Hepatic stellate cell (primary cell): ENCODE measurements at places on chromosomes 2 and 18.
A peak's percentile ranks its signal among the peaks of the same experiment; 100 is the strongest.

DNA sequence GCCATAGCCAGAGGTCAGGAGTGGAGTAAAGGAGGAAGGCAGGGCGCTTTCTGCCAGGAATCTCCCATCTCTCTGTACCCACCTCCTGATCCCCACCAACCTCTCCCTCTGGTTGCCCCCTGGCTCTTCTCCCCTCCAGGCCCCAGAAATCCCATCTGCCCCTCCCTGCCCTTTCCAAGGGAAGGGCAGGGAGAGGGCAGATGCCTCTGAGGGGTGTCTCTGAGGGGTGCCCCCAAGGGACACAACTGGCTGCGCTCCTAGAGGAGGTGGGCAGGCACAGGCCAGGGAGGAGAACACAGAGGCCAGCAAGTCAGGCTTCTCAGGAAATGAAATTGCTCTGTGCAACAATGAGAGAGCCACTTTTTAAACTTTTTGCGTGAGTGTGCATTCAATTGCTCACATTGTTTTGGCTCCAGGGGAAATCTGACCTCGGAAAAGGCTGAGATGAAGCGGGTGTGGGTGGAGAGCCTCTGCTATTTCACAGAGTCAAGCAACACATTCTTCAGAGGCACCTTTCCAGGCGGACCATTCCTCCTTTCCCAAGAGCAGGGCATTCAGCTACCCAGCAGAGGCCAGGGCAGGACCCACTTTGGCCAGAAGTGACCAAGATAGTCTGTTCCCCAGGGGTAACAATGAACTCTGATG, 125.5 kb downstream of the SMAD7 start:
- DNase-seq = no peak

- no peak for DNase-seq
These were observed 89.7 kb upstream of the YWHAQ start for GRCh38 chr2:9720352-9721093.

DNA sequence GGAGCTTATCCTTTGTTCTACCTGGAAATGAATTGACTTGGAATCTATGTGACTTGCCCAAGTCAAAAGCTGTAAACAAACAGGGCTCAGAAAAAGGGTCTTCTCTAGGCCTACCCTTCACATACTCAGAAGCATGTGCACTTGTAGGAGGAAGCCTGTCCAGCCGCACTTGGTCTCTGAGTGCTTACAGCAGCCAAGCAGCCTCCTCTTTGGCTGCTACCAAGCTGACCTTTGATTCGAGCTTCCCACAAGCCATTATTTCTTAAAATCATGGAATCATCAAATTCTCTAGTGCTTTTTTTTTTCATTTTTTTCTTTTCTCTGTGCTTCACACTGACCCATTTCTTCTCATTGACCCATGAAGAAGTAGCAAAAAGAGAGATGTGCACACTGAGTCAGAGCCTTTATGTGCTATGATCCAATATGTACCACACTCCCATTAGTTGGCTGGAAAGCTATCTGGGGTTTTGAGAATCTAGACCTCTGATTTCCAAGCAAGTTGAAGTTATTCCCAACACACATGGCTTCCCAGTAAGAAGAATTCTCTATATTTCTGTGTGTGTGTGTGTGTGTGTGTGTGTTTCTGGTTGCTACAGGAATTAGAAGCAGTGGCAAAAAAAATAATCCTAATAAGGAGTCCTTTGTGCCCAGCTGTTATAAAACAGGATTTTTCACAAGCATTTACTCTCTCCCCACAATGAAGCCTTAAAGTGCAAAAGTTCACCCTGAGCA, 550.3 kb upstream of the TNP1 start:
- DNase-seq = no peak

DNA sequence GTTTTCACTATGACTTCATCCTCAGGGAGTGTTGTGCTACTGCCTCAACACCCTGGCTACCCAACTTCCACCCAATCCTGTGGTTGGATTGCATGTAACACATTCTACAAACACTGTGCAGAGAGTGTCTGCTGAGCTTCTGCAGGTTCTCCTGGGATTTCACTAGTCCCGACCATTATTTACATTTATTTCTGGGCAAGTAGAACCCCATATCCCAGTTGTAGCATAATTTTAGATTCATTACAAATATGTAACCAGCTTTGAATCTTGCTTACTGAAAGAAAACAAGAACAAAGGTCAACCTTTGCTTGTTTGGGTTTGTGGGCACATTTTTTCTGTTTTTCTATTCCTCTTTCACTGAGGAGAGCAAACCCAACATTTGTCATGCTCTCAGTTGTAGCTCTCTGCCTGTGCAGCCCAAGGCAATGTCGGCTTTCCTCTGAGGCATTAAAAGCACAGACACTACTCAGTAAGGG, 2036.1 kb upstream of the LRRTM1 start:
- DNase-seq = no peak

GRCh38 chr2:65711863-65712262, 279.5 kb upstream of the SPRED2 start:
- no peak for DNase-seq

GRCh38 chr18:26700201-26700600, 151.8 kb upstream of the KCTD1 start:
- no peak for DNase-seq

DNA sequence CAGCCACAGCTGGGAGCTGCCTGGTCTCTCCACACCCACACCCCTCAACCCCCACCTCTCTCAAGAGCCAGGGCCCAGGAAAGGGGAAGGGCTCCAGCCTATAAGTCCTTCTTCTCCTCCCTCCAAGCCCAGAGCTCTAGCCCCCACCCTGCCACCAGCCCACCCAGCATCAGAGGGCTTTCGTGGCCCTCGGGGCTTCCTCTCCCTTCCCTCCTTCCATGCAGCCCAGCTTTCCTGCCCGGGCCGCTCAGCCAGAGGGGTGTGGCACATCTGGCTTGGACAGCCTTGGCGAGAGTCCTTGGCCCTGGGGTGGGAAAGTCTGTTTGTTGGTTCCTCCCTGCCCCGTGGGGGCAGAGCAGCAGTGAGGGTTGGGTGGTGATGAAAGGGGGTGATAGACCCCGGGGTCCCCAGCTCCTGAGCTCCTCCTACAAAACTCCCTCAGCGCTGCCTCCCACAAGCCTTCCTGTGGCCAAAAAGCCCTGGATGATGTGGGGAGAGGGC, 7.0 kb downstream of the TNS1 start:
- DNase-seq = no peak

- DNase-seq = no peak
These were observed 111.3 kb downstream of the EML6 start for GRCh38 chr2:54834721-54835120.

DNA sequence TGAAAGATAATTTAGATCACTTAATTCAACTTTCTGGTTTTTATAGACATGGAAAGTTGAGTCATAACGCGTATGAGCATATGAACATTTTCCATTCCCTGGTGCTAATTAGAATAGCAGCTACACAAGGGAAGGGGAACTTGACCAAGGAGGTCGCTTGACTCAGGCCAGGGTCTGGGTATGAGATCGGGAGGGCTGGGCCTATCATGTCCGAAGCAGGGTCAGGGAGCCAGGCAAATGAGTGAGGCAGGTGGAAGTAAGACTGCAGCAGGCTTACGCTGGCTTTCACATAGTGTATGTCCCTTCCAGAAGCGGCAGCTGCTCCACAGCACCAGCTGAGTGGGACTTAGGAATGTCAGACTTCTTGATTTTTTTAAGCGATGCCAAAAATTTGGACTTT, 14.7 kb downstream of the RALB start:
- DNase-seq = no peak

GRCh38 chr2:191376981-191377629, 131.9 kb downstream of the MYO1B start:
- DNase-seq = peak; percentile 43

GRCh38 chr2:2263196-2263829, 67.8 kb downstream of the MYT1L start:
- no peak for DNase-seq

DNA sequence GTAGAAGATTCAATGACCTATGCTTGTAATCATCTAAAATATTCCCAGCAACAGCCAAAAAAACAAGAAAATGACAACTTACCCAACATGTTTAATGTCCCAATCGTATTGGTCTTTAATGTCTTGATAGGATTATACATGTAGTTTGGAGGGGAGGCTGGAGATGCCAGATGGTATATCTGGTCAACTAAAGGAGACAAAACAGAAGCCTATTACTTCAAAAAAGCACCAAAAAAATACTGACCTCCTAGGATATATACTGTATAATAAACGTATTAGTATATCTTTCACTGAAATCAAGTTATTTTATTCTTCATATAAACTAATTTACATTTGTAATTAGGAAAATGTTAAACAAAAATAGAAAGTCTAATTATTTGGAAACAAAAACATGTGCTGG, 64.5 kb downstream of the UXS1 start:
- DNase-seq = no peak

GRCh38 chr2:14675489-14675888, 43.0 kb downstream of the LRATD1 start:
- DNase-seq = no peak

GRCh38 chr2:143682436-143683055, 553.3 kb downstream of the ARHGAP15 start:
- DNase-seq = no peak

GRCh38 chr2:96895746-96896651, 26.1 kb upstream of the SEMA4C start:
- no peak for DNase-seq

- no peak for DNase-seq
These were observed 12.4 kb upstream of the TANK start for GRCh38 chr2:161147856-161148255.

- no peak for DNase-seq
These were observed 2.1 kb upstream of the MAP3K2 start for GRCh38 chr2:127389778-127390435.

GRCh38 chr2:217733461-217733860, 269.3 kb downstream of the TNS1 start:
- no peak for DNase-seq

GRCh38 chr2:174666845-174667244, 69.2 kb upstream of the WIPF1 start:
- no peak for DNase-seq

- no peak for DNase-seq
These were observed 11.9 kb upstream of the INHBB start for GRCh38 chr2:120334068-120334467.

- DNase-seq = no peak
These were observed 39.4 kb upstream of the PKDCC start for GRCh38 chr2:42008241-42008921.

DNA sequence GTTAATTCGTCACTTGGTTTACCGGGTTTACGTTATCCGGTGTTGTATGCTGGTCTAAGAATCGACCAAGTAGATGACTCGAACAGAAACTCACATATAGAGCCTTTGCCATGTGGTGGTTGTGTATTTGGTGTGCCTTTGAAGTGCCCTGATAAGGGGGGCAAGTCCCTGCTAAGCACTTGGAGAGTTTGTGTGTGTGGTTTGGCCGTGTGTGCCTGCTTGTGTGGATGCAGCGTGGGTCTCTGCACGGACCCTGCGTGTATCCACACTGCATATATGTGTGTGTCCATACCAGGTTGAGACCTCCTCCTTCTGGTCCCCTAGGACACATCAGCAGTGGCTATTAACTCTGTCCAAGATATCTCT, 2.4 kb upstream of the CELF4 start:
- DNase-seq = no peak

GRCh38 chr2:120347396-120348060, 1.6 kb downstream of the INHBB start:
- no peak for DNase-seq

DNA sequence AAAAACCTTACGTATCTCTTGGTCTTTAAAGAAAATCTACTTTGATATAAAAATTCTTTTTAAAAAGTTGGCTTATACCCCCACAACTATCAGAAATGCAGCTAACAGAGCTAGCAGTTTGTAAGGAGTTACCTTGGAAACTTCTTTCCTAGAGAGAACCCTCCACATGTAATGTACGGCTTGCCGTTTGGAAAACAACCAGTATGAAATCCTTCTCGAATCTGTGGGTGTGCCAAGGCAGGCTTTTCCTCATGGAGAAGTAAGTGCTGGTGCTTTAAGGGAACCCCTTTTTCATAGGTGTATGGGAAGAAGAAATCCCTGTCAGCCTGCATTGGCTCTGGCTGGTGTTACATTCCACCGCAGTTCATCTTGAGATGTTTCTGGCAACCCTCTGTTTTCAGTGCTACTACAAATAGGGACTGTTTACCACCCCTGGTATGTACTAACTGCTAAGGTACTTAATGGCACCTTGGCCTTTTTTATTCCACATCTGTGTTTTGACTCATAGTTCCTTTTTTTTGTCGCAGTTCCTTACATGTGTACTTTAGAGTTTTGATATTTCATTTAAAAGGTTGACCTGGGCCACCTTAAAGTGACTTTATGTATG, 248.4 kb downstream of the FHOD3 start:
- DNase-seq = no peak

DNA sequence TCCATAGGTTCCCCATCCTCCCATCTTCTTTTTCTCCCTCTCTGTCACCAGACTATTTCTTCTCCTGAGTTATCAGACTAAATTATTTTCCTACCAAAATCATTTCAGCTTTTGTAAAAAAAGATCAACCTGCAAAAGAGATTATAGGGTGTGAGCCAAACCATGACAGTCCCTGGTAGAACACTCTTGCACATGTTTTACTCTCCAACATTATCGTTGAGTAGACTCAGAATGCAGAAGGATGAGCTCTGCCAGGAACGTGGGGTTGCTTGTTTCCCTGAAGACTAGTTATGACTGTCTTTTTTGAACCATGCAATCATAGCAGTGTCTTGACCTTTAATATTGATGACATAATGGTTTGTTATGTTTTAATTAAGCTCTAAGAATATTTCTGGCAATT, 360.1 kb upstream of the VWC2L start:
- no peak for DNase-seq

DNA sequence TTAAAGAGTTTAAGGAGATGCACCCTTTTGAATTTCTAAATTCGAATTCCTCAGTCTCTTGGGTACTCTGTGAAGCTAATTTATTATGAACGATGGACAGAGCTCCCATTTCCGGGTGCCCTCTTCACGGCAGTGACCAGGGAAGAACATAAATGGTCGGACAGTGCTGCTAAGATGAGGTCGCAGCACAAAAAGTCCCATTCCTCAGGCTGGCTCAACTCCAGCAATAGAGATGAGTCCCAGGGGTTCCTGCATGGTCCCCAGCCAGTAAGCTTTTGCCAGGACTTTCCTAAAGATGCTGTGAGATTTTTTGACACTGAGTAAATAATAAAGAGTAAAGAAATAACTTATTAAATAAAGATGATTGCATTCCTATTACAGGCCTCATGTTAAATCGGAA, 43.0 kb upstream of the STK39 start:
- no peak for DNase-seq
